ENCODE measurements at places on chromosomes 5 and 9. TPM values are rescaled to one million over a fixed set of nuclear protein-coding genes. Genes with fewer than 3 reads are reported as not detected.

The NEUROG1 gene
- total RNA-seq = not detected

The ERCC8 gene
- 12.7 TPM for total RNA-seq

The C9orf153 gene
- total RNA-seq = 0.14 TPM

The CDX1 gene
- not detected for total RNA-seq
